HFFc6 (cell line): ENCODE measurements at places on chromosomes 1 and 21. TPM values are rescaled to one million over a fixed set of nuclear protein-coding genes. Genes with fewer than 3 reads are reported as not detected.
A peak's percentile ranks its signal among the peaks of the same experiment; 100 is the strongest.

Gene TPTE
- not detected in 3 replicates for total RNA-seq

Gene VAV3
- 0.03 to 0.13 TPM in 2 of 3 replicates, not detected in the other for total RNA-seq

Gene KCTD3
- total RNA-seq: 28.5 to 33.4 TPM (median 30.4 TPM) in 3 replicates

Gene FGGY
- total RNA-seq: 16.8 to 19.0 TPM (median 16.9 TPM) in 3 replicates

Gene S100A1
- 0.30 to 0.40 TPM in 2 of 3 replicates, not detected in the other for total RNA-seq

Gene YOD1
- 6.6 to 9.8 TPM (median 8.2 TPM) in 3 replicates for total RNA-seq

Gene PCAT6
- 1.8 to 3.8 TPM (median 3.0 TPM) in 3 replicates for total RNA-seq

Gene THEM5
- not detected in 3 replicates for total RNA-seq

DNA sequence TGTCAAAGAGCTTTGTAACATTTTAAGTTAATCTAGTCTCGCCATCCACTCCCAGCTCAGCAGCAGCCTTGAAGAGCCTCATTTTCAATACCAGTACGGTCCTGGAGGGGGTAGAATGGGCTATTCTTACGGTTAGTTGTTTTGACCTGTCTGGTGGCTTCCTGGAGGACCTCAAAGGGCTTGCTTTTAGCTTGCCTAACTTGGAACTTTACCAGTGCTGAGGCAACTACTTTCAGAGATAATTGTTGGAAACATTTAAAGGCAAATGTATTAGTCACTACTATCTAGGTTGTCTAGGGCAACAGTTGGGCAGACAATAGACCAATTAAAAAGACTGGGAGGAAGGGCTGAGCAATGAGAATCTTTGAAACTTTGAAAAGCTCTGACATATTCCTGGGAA lies 56.0 kb downstream of the TTLL7 start:
- H3K27me3 ChIP-seq: no peaks in the 10 kb centered on the region
- H3K4me1 ChIP-seq: no peaks in the 10 kb centered on the region
- peak; percentile 20 for DNase-seq
- peaks cover 16% of the 10 kb centered on the region for H3K36me3 ChIP-seq
- no peak overlapping the region; the same call in 1 of the 2 replicates for H3K27ac ChIP-seq

- no peak overlapping the region for H3K27ac ChIP-seq
- no peaks in the 10 kb centered on the region; the same call in 1 of the 2 replicates for H3K27me3 ChIP-seq
- H3K4me1 ChIP-seq: peaks cover 8% of the 10 kb centered on the region
- H3K4me3 ChIP-seq: no peak overlapping the region
Measured at GRCh38 chr1:78211483-78212092, 165.8 kb downstream of the GIPC2 start.

- peak overlapping the region; percentile 95 for H3K4me3 ChIP-seq
- peak; percentile 79 for DNase-seq
- peaks cover 31% of the 10 kb centered on the region for H3K36me3 ChIP-seq
- H3K4me1 ChIP-seq: peaks cover 37% of the 10 kb centered on the region
Measured at GRCh38 chr1:70353601-70354331, 756 bp downstream of the ANKRD13C start.

- peaks cover 56% of the 10 kb centered on the region for H3K4me1 ChIP-seq
- no peaks in the 10 kb centered on the region for H3K36me3 ChIP-seq
- peak; percentile 1 for DNase-seq
- H3K27ac ChIP-seq: peak overlapping the region; percentile 66
Measured at GRCh38 chr1:215569986-215570824, 3.1 kb downstream of the KCTD3 start.

GRCh38 chr1:83970114-83970513 lies 28.8 kb downstream of the TTLL7 start:
- H3K4me1 ChIP-seq: 0 out of 2 replicates have a peak, but pooled peaks cover 7% of the 10 kb centered on the region
- DNase-seq: no peak
- no peak overlapping the region for H3K27ac ChIP-seq
- no peak overlapping the region for H3K4me3 ChIP-seq

GRCh38 chr21:38266732-38267131 lies 9.9 kb downstream of the KCNJ15 start:
- peak; percentile 57 for DNase-seq
- no peaks in the 10 kb centered on the region for H3K27me3 ChIP-seq
- H3K4me3 ChIP-seq: peak overlapping the region; percentile 68
- peaks cover 4% of the 10 kb centered on the region; the same call in 1 of the 2 replicates for H3K36me3 ChIP-seq
- H3K4me1 ChIP-seq: peaks cover 87% of the 10 kb centered on the region

GRCh38 chr1:201344206-201345080 lies 33.0 kb downstream of the TNNT2 start:
- no peak overlapping the region for H3K4me3 ChIP-seq
- H3K27me3 ChIP-seq: peaks cover 15% of the 10 kb centered on the region
- H3K27ac ChIP-seq: no peak overlapping the region
- no peak for DNase-seq
- H3K4me1 ChIP-seq: no peaks in the 10 kb centered on the region

GRCh38 chr1:20632386-20632785 lies 872 bp upstream of the PINK1 start:
- no peak for DNase-seq
- no peaks in the 10 kb centered on the region; the same call in 1 of the 2 replicates for H3K27me3 ChIP-seq
- H3K27ac ChIP-seq: no peak overlapping the region
- peaks cover 39% of the 10 kb centered on the region for H3K4me1 ChIP-seq

DNA sequence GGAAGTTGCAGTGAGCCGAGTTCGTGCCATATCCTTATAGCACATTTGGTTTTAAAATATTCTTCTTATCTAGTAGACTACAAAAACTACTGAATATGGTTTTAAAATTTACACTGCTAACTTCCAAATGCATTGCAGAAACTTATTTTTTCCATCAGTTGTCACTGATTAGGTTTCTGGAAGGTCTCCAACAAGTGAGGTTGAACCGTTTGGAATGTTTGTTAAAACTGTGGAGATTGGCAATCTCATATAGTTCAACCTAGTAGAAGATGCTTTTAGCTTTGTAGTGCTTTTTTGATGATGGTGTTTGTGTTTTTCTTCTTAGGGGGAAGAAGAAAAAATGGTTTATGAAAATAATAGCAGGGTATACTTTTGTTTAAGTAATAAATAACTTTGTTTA lies 12.9 kb downstream of the CENPF start:
- peaks cover 47% of the 10 kb centered on the region for H3K4me1 ChIP-seq
- peak overlapping the region; percentile 1; the same call in 1 of the 2 replicates for H3K27ac ChIP-seq
- no peak overlapping the region for H3K4me3 ChIP-seq
- peak; percentile 12 for DNase-seq

- H3K27ac ChIP-seq: no peak overlapping the region
- H3K4me3 ChIP-seq: no peak overlapping the region
- DNase-seq: no peak
- H3K4me1 ChIP-seq: no peaks in the 10 kb centered on the region
- no peaks in the 10 kb centered on the region; the same call in 1 of the 2 replicates for H3K36me3 ChIP-seq
Measured at GRCh38 chr1:82695443-82695842, 894.7 kb downstream of the ADGRL2 start.

DNA sequence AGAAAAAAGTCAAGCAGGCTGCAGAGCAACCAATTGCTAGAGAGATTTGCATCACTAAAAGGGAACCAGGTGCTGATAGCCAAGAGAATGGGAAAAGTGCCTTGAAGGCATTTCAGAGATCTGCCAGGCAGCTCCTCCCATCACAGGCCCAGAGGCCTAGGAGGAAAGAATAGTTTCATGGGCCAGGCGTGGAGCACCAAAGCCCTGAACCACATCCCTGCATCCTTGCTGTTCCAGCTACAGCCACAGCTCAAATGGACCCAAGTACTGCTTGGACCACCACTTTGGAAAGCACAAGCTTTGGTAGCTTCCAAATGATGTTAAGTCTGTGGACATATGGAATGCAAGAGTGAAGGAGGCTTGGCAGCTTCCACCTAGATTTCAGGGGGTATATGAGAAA lies 29.7 kb upstream of the ZSWIM5 start:
- H3K4me3 ChIP-seq: no peak overlapping the region
- peaks cover 9% of the 10 kb centered on the region for H3K27me3 ChIP-seq
- no peaks in the 10 kb centered on the region for H3K4me1 ChIP-seq

DNA sequence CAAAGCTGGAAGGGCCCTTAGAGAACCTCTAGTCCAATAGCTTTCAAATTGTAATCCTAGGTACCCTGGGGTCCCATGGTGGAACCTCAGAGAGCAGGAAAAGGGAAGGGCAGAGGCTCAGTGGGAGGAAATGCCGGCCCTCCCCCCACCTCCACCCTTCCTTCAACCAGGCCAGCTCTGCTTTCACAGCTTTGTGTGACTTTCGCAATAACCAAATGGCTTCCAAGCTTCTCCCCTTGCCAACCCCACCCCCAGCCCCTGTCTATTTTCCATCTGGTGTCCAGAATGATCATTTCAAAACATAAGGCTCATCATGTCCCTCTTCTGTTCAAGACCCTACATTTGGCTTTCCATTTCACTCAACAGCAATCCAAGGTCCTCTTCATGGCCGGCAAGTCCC lies 74.4 kb downstream of the CD58 start:
- H3K4me3 ChIP-seq: no peak overlapping the region
- no peaks in the 10 kb centered on the region for H3K36me3 ChIP-seq
- peaks cover 2% of the 10 kb centered on the region for H3K27me3 ChIP-seq
- H3K4me1 ChIP-seq: peaks cover 52% of the 10 kb centered on the region

DNA sequence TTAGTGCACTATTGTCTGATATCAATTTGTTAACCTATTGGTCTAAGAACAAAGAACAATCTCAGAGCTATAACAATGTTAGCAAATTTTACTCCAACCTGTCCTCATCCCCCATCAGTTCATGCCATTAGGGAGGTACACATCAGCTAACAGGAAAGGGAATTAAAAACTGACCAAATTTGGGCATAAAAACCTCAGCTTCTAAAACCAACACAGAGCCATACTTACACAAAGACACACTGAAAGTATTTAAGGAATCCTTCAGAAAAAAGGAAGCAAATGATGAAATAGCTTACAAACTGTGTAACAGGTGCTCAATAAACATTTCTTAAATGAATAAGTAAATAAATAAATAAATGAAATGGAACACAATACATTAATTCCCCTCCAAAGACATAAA lies 89.2 kb downstream of the TTLL7 start:
- peak; percentile 1 for DNase-seq
- H3K27ac ChIP-seq: no peak overlapping the region
- no peaks in the 10 kb centered on the region; the same call in 1 of the 2 replicates for H3K27me3 ChIP-seq
- peaks cover 4% of the 10 kb centered on the region for H3K36me3 ChIP-seq
- no peak overlapping the region for H3K4me3 ChIP-seq
- H3K4me1 ChIP-seq: peaks cover 12% of the 10 kb centered on the region; the same call in 1 of the 2 replicates

GRCh38 chr1:43267291-43267805 lies 2.4 kb upstream of the TMEM125 start:
- peaks cover 13% of the 10 kb centered on the region for H3K27me3 ChIP-seq
- H3K27ac ChIP-seq: no peak overlapping the region
- H3K4me3 ChIP-seq: no peak overlapping the region

GRCh38 chr1:232561381-232561780 lies 68.6 kb downstream of the SIPA1L2 start:
- no peak overlapping the region for H3K4me3 ChIP-seq
- H3K27me3 ChIP-seq: no peaks in the 10 kb centered on the region
- H3K27ac ChIP-seq: no peak overlapping the region
- no peaks in the 10 kb centered on the region for H3K36me3 ChIP-seq
- no peaks in the 10 kb centered on the region for H3K4me1 ChIP-seq

DNA sequence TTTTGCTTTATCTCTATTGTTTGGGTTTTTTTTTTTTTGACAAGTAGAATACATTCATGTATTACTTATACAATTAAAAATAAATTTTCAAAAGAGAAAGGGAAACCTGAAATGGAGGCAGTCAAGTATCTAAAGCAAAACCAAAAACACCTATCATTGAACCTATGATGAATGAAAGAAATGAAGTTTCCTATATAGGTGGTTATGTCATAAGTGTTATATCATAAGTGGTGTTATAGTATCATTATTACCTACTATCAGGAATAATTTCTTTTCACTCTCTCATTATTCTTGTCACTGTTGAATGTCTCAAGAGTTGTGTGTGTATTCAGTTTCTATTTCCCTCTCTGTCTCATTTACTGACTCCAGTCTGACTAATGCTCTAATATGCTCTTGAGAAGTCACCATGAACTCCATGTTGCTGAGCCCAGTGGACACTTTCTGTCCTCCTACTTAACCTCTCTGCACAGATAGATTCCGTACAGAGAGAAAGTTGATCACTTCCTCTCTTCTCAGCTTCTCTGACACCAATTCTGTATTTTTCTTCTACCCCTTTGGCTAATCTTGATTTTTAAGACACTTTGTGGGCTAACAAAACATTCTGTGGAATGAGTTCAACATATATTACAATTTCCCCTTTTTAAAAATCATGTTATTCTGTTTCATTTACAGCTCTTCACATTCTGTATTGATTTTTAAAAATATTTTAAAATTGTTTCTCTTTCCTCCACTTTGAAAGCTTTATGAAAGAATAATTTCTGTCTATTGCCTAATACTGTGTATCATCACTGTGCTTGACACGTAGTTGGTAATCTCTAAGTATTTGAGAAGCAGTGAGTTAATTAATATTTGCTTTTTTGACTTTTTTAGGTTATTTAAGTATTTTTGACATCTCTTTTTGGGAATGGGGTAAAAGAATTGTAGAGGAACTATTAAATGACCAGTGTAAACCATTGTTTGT lies 50.1 kb downstream of the RASAL2 start:
- peak overlapping the region; percentile 48 for H3K27ac ChIP-seq
- peak; percentile 10 for DNase-seq
- H3K4me3 ChIP-seq: peak overlapping the region; percentile 14; the same call in 1 of the 2 replicates
- H3K27me3 ChIP-seq: peaks cover 3% of the 10 kb centered on the region
- peaks cover 40% of the 10 kb centered on the region for H3K4me1 ChIP-seq

DNA sequence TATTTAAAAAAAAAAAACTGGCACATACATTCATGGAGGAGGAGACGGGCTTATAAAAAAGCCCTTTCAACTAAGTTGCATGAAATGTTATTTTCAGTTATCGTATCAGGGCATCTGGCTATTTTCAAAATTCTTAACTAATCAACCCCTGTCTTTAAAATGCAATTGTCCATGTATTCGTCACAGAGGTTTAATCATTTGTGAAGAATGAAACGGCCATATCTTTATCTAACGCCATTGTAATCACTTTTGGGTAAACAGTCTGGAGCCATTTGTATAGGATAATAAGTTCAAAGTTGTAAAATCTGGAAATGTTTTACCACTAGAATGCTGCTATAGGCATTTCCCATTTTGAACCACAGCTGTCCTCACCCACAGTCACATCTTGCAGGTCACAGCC lies 30.4 kb downstream of the SLC30A10 start:
- H3K4me3 ChIP-seq: no peak overlapping the region
- H3K27me3 ChIP-seq: no peaks in the 10 kb centered on the region
- no peaks in the 10 kb centered on the region for H3K36me3 ChIP-seq
- H3K4me1 ChIP-seq: no peaks in the 10 kb centered on the region
- no peak overlapping the region for H3K27ac ChIP-seq
- no peak for DNase-seq

DNA sequence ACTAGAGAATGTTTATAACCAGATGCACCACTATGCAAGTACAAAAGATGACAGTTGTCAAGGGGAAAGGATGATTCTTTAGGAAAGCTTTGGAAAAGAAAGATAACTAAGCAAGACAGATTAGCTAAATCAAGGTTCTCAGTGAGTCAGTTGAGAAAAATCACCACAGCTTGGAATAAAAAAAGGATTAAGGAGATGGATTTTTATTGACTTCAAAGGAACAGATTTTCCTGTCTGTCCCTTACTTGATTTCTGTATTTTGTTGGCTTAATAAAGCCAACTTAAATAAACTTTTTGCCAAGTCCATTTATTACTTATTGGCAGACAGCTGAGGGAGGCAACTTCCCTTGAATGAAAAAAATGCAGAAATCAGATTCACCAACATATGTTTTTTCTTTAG lies 93.9 kb downstream of the NR5A2 start:
- no peak overlapping the region for H3K4me3 ChIP-seq
- H3K27me3 ChIP-seq: peaks cover 2% of the 10 kb centered on the region
- DNase-seq: no peak
- no peak overlapping the region for H3K27ac ChIP-seq
- H3K4me1 ChIP-seq: no peaks in the 10 kb centered on the region
